ENCODE measurements at places on chromosomes 2 and 18.

GRCh38 chr2:7480431-7480830, 563.2 kb downstream of the RNF144A start:
- DNase-seq: no peak

GRCh38 chr2:114128725-114129124, 238.8 kb downstream of the ACTR3 start:
- DNase-seq: no peak

- DNase-seq: peak; percentile 59
Measured at GRCh38 chr2:171317492-171318125, 116.2 kb downstream of the METTL8 start.

GRCh38 chr2:130912471-130912870, 75.8 kb downstream of the ARHGEF4 start:
- no peak for DNase-seq

DNA sequence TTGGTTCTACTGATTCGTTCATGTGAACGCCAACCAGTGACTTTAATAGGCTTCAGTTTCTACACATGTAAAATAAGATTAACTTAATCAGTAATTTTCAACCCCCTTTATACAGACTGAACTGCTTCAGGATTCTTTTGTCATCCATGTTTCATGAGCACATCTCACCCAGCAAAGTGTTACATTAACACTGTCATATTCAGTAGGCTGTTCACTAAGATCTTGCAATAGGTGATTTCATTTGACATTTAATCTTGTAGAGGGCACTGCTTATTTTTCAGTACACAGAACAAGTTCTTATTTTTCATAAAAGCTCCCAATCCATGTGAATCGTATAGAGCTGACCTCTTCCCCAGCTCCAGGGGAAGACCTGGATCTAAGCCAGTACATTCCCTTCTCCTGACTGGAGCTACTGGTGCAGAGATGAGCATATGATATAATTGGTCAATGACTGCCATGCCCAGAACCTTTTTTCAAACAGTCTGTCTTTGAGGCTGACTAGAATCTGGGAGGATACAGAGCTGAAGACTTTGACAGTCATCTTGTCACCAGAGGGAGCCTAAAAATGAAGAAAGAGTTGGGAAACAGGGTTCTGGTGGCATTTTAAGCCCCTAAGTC, 72.2 kb upstream of the CHRNA1 start:
- peak; percentile 14 for DNase-seq

DNA sequence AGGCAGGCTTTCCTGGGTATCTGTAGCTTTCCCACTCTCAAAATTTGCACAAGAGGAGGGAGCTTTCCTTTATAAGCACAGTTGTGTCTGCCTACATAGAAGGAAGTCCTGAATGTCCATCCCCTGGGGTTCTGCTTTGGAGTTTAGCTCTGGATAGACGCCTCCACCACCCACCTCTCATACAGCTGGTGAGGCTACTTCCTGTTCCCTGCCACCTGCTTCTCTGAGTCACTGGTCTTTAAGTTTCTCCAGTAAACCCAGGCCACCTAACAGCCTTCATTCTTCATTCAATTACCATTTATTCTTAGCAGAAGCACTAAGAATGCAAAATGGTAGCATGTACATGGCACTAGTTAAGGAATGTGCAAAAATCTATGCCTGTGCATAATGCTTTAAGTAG, 407.8 kb downstream of the CDH2 start:
- no peak for DNase-seq

DNA sequence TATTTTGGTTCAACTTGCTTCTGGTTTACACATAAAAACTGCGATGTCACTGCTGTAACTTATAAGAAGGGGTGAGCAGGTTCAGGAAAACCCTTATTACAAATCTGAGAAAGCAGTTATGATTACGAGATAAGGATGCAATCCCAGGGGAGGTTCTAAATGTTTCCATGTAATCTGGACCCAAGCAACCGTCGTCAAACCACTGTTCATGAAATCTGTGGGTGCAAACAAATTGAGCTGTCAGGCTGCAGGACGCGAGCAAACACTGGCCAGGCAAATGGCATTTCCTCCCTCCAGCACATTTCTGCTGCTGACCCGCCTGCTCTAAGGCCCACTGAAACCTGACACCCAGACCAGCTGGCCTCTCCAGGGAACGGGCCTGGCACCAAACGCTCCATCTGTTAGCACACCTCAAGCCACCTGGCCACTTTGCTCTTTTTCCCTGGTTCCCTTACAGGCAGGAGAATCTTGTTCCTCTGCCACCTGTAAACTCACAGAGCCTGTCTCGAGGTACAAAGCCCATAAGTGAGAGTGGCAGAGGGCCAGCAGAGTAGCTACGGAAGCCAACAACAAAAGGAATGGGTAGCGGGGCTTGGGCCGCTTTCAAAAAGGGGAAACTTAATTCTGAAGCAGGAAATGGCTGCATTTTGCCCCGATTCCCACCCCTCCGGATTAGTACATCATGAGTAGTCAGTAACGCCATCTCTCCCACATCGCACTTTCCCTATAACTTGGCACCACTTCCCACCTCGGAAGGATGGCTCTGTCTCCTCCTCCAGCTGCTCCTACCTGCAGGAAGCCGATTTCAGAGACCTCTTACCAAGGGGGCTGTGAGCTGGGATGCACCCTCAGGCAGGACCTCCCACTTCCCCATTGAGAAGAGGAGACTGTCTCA, 26.5 kb downstream of the CRACDL start:
- DNase-seq: peak; percentile 97

DNA sequence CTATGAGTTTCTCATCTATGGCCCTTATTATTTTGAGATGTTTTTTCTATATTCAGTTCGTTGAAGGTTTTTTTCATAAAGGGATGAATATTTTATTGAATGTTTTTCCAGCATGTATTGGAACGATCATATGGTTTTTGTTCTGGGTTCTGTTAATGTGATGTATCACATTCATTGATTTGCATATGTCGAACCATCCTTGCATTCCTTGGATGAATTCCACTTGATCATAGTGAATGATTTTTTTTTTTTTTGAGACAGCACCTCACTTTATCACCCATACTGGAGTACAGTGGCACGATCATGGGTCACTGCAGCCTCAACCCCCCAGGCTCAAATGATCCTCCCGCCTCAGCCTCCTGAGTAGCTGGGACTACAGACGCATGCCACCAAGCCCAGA, 5.5 kb upstream of the NEMP2 start:
- no peak for DNase-seq

DNA sequence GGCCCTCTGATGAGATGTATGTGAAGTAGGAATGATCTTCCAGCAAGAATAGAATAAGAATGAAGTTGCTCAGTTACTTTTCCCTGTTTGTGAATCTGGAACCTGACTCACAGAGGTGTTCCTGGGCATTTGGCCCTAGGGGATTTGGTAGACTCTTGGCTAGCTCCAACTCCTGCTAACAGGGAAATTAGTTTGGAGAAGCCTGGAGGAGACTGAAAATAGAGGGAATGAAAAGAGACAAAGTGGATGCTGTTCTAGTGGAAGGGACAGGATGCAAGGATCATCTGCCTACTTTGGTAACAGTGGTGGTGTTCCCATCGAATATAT, 19.6 kb downstream of the TMEM17 start:
- DNase-seq: no peak

- no peak for DNase-seq
Measured at GRCh38 chr18:36757991-36758390, 70.8 kb downstream of the TPGS2 start.

DNA sequence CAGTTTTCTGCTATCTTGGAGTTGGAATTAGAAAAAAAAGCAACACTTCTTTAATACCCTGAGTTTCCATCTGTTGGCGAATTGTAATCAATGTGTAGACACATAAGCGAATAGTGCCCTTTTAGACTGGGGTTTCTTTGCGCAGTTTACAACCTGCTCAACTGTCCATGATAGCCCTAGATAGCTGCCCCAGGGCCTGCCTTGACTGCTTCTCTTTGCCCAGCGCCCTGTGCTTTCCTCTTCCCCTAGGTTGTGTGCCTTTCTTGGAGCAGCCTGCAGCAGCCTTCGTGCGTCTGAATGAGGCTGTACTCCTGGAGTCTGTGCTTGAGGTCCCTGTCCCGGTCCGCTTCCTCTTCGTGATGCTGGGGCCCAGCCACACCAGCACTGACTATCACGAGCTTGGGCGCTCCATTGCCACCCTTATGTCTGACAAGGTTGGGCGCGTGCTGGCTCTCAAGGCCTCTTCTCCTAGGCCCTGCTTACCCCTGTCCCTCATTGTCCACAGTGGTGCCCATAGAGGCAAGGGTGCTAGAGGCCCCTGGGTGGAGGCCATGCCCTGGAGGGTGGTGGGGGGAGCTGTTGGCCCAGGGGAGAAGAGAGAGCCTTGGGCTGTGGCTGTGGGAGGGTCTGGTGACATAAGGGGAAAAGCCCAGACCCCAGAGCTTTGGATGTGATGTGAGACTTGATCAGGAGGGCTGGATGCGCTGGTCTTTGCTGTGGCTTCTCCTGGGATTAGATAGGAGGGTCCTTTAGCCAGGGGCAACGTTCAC, 6.9 kb downstream of the SLC4A3 start:
- no peak for DNase-seq

DNA sequence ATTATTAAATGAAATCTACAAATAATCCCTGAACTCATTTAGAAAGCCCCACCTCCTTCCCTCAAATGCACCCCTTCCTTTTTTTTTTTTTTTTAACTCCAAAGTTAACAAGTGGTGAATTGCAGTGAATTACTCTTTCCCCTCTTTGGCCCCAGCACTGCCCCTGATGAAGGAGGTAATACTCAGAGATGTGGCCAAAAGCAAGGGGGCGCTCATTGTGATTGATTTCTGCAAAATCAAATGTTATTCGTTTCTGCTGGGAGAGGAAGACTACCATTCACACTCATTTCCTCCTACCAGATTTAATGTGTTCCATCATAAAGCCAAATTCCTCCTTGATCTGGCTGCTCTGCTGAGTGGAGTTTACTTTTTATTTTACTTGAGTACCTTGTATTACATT, 259.4 kb downstream of the GPD2 start:
- DNase-seq: no peak

DNA sequence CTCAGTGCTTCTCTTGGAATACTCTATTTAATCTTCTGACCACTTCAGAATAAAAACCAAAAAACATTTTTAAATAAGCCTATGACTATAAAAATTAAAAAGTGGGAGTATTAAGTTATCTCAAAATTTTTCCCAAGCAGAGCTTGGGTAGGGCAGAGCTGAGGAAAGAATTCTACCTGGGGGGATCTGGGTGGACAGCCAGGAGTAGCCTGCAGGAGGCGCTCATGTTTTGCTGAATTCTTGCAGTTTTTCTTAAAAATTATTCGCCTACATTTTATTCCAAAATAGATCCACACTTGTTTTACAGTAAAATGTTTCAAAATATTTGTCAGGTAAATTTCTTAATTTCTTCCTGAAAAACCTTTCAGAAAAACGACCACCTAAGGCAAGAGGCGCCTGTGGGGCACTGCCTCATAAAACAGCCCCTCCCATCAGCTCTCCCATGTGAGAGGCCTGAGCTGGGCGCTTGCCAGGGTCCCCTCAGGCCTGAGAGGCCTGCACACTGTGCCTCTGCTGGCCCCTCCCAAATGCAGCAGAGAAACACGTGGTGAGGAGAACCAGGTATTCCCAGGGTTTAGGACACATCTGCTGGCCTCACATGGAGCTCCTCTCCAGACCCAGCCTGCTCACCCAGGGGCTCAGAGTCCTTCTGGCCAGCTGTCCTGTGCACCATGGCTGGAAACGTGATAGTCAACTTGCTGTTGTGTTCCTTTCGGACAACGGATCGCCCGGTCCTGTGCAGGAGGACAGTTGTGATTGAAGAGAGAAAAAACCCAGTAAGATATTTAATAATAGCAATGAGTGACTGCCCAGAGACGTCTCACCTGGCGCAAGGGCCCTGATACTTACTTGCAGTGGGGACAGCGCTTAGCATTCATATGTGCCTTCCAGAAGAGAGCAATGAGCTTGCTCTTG, 17.5 kb downstream of the POLR1A start:
- DNase-seq: no peak

DNA sequence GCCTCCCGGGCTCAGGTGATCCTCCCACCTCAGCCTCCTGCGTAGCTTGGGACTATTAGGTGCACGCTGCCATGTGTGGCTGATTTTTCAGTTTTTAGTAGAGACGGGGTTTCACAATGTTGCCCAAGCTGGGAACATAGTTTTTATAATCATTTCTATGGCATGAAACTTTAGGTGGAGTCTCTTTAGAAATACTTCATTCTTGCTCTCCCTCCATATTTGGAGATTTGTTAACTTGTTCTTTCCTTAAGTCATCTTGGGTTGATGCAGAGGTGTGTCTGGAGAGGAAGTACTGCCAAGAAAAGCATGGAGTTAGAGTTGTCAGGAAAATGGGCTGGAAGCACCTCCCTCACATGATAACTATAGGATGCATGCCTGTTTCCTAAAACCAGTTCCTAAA, 17.4 kb downstream of the ZNF532 start:
- DNase-seq: no peak

- DNase-seq: no peak
Measured at GRCh38 chr2:174362949-174363348, 28.2 kb downstream of the SP9 start.

GRCh38 chr2:24354957-24355356, 5.4 kb downstream of the ITSN2 start:
- DNase-seq: no peak

GRCh38 chr2:44715671-44716081, 225.8 kb upstream of the SIX3 start:
- peak; percentile 17 for DNase-seq

GRCh38 chr2:239114119-239114581, 266.3 kb downstream of the TWIST2 start:
- DNase-seq: peak; percentile 49

GRCh38 chr2:37246205-37246604, 14.7 kb downstream of the NDUFAF7 start:
- DNase-seq: no peak

GRCh38 chr18:24089515-24090337, 49.1 kb upstream of the CABYR start:
- peak; percentile 22 for DNase-seq

- no peak for DNase-seq
Measured at GRCh38 chr2:60552078-60552850, 1.2 kb downstream of the BCL11A start.

DNA sequence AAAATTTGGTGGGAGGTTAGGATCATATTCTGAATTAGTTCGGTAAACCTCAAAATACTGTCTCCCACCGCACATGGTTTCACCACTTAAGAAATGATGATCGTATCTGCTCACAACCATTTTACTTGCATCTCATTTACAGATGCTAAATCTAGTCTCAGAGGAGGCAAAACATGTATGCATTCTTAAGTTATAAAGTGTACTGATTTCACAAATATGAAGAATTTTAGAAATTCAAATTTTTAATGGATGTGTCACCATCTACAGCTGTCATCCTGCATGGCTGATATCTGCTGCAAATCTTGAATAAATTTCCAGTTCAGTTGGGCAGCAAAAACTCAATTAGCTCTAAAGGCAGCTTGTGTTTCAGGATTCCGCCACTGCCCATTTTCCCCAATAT, 243.3 kb upstream of the KCNJ3 start:
- no peak for DNase-seq

DNA sequence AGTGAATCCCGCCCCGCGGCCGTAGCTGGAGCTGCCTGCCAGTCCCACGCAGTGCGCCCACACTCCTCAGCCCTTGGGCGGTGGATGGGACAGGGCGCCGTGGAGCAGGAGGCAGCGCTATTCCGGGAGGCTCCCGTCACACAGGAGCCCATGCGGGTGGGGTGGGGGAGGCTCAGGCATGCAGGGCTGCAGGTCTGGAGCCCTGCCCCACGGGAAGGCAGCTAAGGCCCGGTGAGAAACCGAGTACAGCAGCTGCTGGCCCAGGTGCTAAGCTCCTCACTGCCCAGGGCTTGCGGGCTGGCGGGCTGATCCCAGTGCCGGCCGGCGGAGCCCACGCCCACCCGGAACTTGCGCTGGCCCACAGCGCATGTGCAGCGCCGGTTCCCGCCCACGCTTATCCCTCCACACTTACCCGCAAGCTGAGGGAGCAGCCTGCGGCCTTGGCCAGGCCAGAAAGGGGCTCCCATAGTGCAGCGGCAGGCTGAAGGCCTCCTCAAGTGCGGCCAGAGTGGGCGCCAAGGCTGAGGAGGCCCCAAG, 1152.8 kb upstream of the CELF4 start:
- DNase-seq: no peak

Measured in cerebellar cortex (tissue), 1 donor.